ENCODE measurements at places on chromosomes 16 and 17. TPM values are rescaled to one million over a fixed set of nuclear protein-coding genes. Genes with fewer than 3 reads are reported as not detected.

The TENT4B gene
- 9.2 TPM for total RNA-seq

The TMEM238L gene
- total RNA-seq: not detected

The C16orf74 gene
- total RNA-seq: 11.6 TPM

The NPIPB8 gene
- total RNA-seq: not detected

The ATP2C2 gene
- total RNA-seq: not detected

The GRIN2A gene
- not detected for total RNA-seq

The ST6GALNAC2 gene
- 0.55 TPM for total RNA-seq

The EFNB3 gene
- total RNA-seq: 0.23 TPM

The SPATA22 gene
- total RNA-seq: not detected

The HSD17B1 gene
- 0.88 TPM for total RNA-seq

The HOXB13 gene
- total RNA-seq: under 0.01 TPM

The SLFN12 gene
- total RNA-seq: 28.2 TPM

The HIGD1B gene
- not detected for total RNA-seq

The CTF1 gene
- total RNA-seq: 2.7 TPM

The NOD2 gene
- under 0.01 TPM for total RNA-seq

The SLC16A6 gene
- 0.42 TPM for total RNA-seq

The AOC3 gene
- total RNA-seq: 0.30 TPM

The NPIPB6 gene
- total RNA-seq: 1.5 TPM

The TBX2 gene
- 30.0 TPM for total RNA-seq

The SPATA32 gene
- not detected for total RNA-seq

The MPP3 gene
- 16.3 TPM for total RNA-seq

The CHST5 gene
- 0.23 TPM for total RNA-seq

The MAF gene
- 3.9 TPM for total RNA-seq

The ASPA gene
- total RNA-seq: 0.05 TPM

The ABCA6 gene
- total RNA-seq: 4.5 TPM

The C16orf86 gene
- total RNA-seq: 2.2 TPM

The CLEC19A gene
- not detected for total RNA-seq

The RAB11FIP4 gene
- 0.74 TPM for total RNA-seq

The ITGAL gene
- 0.89 TPM for total RNA-seq

The DNAH9 gene
- not detected for total RNA-seq

The HSPB9 gene
- 0.14 TPM for total RNA-seq

The PHOSPHO1 gene
- 0.30 TPM for total RNA-seq

The ARL6IP1 gene
- 205 TPM for total RNA-seq

The FADS6 gene
- not detected for total RNA-seq

The RASD1 gene
- 1.8 TPM for total RNA-seq

The OTOP3 gene
- not detected for total RNA-seq

The SMIM22 gene
- not detected for total RNA-seq

The CA5A gene
- not detected for total RNA-seq

The TBC1D26 gene
- 0.18 TPM for total RNA-seq

The CSH2 gene
- total RNA-seq: not detected

The C17orf113 gene
- total RNA-seq: under 0.01 TPM

The GP1BA gene
- not detected for total RNA-seq

The RUNDC3A gene
- 0.59 TPM for total RNA-seq

The IL34 gene
- total RNA-seq: 1.9 TPM

The LITAFD gene
- not detected for total RNA-seq

The SLC5A10 gene
- not detected for total RNA-seq

The STX8 gene
- 75.7 TPM for total RNA-seq

The CRISPLD2 gene
- 47.8 TPM for total RNA-seq

The HOXB2 gene
- 4.5 TPM for total RNA-seq

The CLEC16A gene
- total RNA-seq: 23.9 TPM

The KRTAP4-5 gene
- not detected for total RNA-seq

The CD300LG gene
- not detected for total RNA-seq

The MYL11 gene
- total RNA-seq: not detected
